ENCODE measurements at places on chromosomes 1 and 21.
A peak's percentile ranks its signal among the peaks of the same experiment; 100 is the strongest.

GRCh38 chr1:247494767-247495166 lies 36.9 kb upstream of the OR2B11 start:
- DNase-seq: no peak

DNA sequence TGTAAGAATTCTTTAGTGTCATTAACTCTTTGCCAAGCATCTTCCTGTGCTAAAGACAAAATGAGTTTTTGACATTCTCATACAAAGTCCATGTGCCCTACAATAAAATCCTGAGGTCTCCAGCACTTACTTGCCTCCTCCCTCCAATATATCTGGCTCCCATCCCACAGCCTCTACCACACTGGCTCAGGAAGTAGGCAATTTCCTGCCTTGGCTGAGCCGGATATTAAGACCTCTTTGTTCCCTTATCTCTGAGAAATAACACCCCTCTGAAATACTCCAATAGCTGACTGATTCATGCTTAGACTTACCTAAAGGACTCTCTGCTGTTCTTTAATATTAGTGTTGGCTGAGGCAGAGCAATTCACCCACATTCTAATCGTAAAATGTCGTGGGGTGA lies 37.6 kb upstream of the GORAB start:
- no peak for DNase-seq

GRCh38 chr1:89277725-89278124 lies 5.1 kb upstream of the GBP5 start:
- DNase-seq: no peak

DNA sequence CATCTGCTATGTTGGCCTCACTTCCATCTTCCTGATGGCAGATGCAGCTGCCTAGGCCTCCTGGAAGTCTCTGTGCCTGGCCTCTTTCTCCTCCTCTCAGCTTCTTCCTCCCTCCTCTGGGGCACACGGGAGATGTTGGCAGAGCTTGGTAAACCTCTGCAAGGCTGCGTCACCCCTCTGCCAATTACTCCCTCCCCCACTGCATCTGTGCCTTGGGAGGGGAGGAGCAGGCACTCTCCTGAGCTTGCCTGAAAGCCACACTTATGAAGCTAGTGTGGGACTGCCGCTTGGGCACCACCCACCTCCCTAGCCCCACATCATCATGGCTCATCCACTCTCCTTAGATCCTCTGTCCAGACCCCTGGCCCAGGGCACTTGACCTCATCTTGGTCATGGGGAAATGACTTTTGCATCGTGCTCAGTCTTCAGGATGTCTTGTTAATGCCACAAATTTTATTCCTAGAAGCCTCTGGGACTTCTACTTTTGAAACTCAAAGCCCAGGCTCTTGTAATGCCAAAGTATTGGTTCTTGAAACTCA lies 7.3 kb upstream of the TMEM51 start:
- no peak for DNase-seq

DNA sequence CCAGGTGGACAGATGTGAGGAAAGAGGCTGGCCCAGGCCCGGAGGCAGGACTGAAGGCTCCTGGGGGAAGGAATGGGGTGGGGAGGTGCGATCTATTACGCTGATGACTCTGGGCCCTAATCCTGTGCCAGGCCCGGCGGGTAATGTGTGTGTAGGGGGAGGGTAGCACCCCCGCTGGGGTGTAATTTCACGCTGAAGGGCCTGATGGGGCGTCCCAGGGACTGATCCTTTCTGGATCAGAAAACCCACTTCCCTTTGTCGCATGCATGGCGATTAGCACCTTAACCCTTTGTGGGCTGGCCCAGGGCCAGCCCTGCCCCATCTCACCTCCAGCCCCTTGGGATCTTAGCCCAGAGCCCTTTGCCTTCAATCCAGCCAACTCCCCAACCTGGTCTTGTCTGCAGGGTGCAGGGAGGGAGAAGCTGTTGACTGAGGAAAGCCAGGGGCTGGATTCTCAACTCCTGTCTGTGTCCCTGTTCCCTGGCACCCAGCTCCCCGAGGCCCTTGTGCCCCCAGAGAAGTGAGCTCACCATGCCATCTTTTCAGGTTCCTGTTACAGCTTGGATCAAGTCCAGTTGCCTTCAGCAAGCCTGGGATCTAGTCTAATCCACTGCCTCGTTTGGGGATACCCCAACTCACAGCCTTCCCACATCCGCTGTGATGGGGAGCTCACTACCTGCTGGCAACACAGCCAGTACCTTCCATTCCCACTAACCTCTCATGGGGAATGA lies 26.0 kb downstream of the KNCN start:
- no peak for DNase-seq

- no peak for DNase-seq
Observed at GRCh38 chr1:199353906-199354305, 673.6 kb upstream of the NR5A2 start.

GRCh38 chr21:29096218-29097015 lies 23.0 kb upstream of the CCT8 start:
- DNase-seq: no peak

- no peak for DNase-seq
Observed at GRCh38 chr1:81113688-81114087, 687.0 kb upstream of the ADGRL2 start.

DNA sequence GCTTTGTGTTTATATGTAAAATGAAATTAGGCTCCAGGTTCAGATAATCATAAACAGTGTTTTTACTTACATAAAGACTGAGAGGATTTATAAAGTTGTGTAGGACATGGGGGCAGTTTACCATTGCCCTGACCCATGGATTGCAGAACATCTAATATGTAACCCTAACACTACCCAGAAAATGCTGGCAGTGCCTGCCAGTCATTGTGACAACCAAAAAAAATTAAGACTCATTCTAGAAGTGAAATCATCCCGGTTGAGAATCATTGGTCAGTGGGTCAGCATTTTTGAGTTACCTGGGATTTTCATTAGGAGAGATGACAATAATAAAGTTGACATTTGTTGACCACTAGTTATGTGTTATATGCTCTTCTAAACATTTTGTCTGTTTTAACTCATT lies 31.2 kb upstream of the THEM4 start:
- DNase-seq: no peak

DNA sequence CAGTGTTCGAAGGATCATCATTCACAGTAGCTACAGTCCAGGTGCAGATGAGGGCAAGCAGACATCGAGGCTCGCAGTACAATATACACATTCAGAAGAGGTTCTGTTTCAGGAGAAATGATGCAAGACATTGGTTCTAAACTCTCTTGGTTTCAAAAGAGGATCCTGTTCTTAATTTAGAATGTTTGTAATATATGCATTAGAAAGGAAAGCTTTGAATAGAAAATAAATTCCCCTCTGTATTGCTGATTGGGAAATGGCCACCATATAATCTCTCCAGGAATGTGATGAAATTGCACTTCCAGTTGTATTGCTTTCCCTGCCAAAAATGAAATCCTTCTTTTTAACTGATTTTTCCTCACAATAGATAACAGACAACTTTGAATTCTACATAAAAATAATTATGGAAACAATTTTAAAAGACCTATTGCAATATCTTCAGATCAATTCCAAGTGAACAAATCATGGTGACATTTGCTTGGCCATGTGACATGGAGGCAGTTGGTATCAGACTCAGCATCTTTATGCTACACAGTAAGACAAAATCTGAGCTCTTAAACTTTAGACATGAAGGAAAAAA lies 27.6 kb upstream of the SIPA1L2 start:
- no peak for DNase-seq

DNA sequence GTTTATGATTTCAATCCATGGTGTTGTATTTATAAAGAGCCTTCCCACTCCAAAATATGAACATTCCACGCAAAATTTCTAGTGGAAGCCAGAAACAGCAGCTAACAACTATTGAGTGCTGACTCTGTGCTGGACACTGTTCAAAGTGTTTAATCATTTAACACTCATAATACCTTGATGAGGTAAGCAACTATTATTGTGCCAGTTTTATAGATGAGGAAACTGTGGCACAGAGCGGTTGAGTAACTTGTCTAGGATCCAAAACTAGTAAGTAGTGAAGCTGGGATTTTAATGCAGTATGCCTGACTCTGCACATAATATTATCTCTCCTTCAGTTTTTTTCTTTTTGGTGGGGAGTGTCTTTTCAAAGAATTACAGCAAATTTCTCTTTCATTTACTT lies 228.3 kb downstream of the SLC35F3 start:
- DNase-seq: no peak

DNA sequence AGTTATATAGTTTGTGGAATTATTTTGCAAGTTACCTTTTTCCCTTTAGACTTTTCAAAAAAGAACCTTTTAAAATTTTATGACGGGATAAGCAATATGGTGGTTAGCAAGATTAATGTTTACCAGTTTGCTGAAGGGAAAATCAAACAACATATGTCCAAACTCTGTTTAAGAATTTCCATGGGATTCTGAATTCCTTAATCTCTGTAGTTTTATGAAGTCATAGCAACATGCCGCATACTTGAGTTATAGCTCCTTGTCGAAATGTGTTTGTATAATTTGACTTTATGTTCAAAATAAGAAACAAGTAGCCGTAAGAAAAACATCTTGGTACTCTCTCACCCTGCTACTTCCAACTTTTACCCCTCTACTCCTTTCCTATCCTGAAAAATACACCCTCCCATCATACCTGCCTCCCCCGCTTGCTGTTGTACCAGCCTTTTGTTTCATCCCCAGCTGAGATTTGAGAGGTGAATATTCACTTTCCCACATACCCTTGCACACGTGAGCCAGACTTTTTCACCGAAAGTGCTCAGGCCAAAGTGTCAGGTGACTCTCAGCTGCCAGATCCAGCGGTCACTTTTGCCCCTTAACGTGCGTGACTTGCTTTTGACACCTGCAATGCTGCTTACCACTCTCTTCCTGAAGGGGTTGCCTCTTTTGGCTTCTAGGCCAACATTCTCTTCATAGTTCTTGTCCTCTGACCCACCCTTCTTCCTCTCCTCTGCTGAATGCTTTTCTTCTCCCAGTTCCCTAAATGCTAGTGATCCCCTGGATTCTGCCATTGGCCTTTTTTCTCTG lies 83.5 kb upstream of the ZNF326 start:
- DNase-seq: no peak

GRCh38 chr1:150662811-150663210 lies 33.4 kb upstream of the ENSA start:
- no peak for DNase-seq

GRCh38 chr1:194267021-194267420 lies 1080.6 kb upstream of the B3GALT2 start:
- DNase-seq: no peak

DNA sequence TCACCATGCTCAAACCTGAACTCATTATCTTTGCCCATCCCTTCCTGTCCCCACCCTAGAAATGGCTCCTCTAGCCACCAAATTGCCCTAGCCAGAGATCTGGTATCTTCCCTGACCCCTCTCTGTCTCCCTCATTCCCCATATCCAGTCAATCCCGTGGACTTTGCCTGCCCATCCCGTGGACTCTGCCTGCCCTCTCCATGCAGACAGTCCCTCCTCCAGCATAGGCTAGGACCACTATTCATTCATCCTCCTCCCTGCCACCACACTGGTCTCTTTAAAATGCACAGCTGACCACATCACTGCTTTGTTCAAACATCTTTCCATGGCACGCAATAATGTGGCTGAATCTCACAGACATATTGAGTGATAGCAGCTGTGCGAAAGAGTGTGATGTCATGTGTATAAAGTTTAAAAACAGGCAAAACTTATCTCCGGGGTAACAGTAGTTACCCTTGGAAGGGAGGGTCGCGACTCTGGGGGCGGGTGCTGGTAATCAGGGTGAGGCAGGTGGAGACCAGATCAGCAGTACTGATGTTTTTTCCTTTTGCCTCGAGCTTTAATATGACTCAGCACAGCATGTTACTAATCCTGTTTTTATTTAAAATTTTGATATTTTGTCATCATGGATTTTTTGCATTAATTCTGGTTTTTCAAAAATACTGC lies 4.8 kb upstream of the SLC2A1 start:
- no peak for DNase-seq

GRCh38 chr1:154730259-154730658 lies 122.3 kb upstream of the ADAR start:
- DNase-seq: no peak

GRCh38 chr1:186079084-186079684 lies 295.9 kb downstream of the TPR start:
- no peak for DNase-seq

DNA sequence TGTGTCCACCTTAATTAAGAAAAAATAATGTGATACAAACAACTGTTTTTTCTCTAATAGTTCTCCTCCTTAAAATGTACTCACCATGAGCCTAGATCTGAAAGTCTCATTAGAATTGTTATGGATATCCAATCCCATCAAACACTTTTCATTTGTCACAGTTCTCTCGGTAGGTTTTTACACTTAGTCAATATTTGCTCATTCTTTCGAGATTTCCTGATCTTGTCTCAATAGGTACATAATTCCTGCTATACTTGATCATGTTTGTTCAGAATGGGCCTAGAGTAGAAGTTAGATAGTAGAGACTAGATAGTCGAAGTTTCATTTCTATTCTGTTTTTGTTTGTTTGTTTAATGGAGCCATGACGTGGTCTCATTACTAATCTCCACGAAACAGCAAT lies 2005.7 kb downstream of the NCAM2 start:
- no peak for DNase-seq

DNA sequence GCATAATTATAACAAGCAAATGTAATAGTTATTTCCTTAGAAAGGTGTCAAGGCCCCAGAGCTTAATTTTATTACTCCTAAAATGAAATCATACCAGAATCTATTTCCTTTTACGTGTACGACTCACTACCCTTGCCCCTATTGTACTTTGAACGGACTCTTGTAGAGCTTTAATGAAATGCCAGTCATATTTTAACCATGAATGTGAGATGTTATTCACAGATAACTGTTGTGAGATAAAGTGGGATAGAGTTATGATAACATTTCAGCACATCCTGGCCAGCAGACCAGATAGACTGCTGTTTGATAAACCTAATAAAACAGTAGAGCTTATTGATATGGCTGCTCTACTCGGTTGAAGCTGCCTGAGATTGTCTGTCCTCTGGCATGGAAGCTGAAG lies 500.8 kb upstream of the PBX1 start:
- no peak for DNase-seq

- DNase-seq: no peak
Observed at GRCh38 chr1:245091818-245092637, 62.8 kb upstream of the KIF26B start.

- DNase-seq: peak; percentile 64
Observed at GRCh38 chr1:45205910-45206721, at the start of gene ZSWIM5. ZSWIM5 (minus strand) TSS chr1:45206605; CDS start chr1:45206350, 255 bp downstream.

- DNase-seq: no peak
Observed at GRCh38 chr21:25254491-25255174, 352.6 kb downstream of the MRPL39 start.

GRCh38 chr1:6197746-6198427 lies 1.5 kb downstream of the RPL22 start:
- no peak for DNase-seq

- DNase-seq: no peak
Observed at GRCh38 chr1:200448034-200448762, 38.4 kb upstream of the ZNF281 start.
